ENCODE measurements at places on chromosomes 2 and 18.

- peak; percentile 75 for DNase-seq
Measured at GRCh38 chr2:219495531-219496122, 3.1 kb upstream of the GMPPA start.

DNA sequence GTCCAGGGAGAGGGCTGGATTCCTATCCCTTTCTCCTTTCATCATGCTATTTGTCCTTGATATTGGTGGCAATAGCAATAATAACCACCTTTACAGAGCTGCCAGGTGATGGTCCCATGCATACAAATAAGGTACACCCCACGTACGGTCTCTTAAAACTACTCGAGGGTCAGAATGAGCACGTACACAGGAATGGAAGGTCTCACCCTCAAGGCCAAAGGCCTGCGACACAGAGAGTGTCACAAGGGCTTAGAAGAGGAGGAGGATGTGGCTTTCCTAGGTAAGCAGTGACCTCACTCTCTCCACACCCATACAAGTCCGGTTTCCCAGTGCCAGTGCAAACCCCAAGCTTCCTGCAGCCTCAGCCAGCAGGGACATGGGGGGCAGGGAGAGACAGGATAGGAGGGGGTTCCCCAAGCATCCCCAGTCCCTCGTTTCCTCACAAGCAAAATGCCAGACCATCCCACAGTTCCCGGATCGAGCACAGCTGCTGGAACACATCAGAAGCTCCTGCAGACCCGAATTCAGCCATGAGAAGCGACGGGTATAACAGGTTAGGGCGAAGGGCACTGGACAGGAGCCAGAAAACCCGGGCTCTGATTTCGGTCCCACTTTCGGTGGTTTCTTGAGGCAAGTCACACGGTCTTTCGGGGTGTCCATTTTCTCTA, 49.2 kb downstream of the PLB1 start:
- DNase-seq: peak; percentile 64

GRCh38 chr18:74476140-74476539, 19.0 kb upstream of the DIPK1C start:
- DNase-seq: no peak

DNA sequence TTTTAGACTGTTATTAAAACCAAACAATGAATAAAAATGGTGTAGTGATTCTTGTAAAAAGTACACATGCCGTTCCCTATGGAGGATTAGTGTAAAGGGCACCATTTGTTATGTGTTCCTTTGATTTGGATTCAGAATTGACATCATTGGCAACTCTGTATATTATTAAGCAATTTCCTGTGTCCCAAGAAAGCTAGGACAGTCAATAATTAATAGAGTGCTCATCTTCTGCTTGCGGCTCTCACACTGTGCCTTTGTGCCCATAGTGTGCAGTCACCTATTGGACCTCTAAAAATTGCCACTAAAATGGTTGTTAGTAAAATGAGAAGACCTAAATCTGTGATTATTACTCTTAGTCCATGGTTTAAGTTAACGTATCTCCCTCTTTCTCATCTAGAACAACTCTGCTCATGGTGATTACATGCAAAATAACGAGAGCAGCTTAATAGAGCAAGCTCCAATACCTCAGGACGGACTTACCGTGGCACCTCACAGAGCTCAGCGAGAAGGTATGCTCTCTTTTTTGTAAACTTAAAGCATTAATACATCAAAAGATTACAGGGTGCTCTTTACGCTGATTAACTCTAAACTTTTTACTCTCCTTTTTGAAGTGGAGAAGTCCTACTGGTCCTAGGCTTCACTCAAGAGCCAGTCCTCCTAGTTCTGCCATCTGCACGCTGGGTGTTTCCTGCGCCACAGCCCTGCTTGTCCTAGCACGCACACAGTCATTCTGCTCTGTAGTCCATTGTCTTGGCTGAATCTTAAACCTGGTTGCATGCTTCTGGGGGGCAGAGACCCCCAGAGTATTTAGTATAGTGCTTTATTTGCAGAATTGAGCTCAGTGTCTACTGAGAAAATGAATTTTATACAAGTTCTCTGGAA, 16.7 kb downstream of the ZCCHC2 start:
- no peak for DNase-seq

- no peak for DNase-seq
Measured at GRCh38 chr2:4938206-4938605, 754.0 kb upstream of the SOX11 start.

- DNase-seq: no peak
Measured at GRCh38 chr18:41378598-41378997, 576.4 kb upstream of the PIK3C3 start.

- no peak for DNase-seq
Measured at GRCh38 chr18:58183226-58183625, 139.2 kb downstream of the NEDD4L start.

DNA sequence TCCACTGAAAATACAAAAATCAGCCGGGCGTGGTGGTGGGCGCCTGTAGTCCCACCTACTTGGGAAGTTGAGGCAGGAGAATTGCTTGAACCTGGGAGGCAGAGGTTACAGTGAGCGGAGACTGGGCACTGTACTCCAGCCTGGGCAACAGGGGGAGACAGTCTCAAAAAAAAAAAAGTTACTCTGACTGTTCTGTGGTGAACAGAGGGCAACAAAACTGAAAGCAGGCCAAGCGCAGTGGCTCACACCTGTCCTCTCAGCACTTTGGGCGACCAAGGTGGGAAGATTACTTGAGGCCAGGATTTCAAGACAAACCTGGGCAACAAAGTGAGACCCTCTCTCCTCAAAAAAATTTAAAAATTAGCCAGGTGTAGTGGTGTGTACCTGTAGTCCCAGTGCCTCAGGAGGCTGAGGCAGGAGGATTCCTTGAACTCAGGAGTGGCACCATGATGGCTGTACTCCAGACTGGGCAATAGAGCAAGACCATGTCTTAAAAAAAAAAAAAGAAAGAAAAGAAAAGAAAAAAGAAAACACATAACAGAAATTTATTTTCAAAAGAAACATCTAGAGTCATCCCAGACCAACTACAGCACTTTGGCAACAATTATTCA, 13.6 kb upstream of the RTN4 start:
- no peak for DNase-seq

All from activated CD4-positive, alpha-beta T cell treated with anti-CD3 and anti-CD28 coated beads, Interleukin-10, Interleukin-2, amounts not matched to agents 100 ng/mL and 50 ng/mL, durations not matched to agents 16 hours and 8 hours (primary cell).